ENCODE measurements at places on chromosomes 1 and 21.

- DNase-seq = no peak
These were observed 242.3 kb downstream of the SDCCAG8 start for GRCh38 chr1:243497939-243498681.

GRCh38 chr21:38869946-38870345, 64.2 kb downstream of the ETS2 start:
- DNase-seq = no peak

- DNase-seq = no peak
These were observed 252.6 kb downstream of the RHOU start for GRCh38 chr1:228987736-228988506.

DNA sequence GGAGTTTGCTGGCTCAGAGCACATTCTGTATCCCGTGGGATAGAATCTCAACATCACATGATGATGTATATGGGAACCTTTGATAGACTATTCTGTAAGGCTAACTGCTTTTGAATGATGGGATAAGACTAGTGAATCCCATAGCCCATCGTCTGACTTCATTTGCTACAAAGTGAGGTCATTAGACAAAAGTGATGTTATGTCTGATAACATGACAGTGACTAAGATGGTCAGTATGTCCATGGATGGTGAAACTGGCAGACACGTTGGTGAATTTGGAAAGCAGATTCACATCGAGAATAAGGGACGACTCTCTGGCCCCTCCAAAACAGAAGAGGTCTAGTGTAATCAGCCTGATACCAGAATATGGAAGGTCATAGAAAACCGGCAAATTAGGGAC, 108.4 kb downstream of the HHAT start:
- no peak for DNase-seq

GRCh38 chr1:217407534-217408001, 223.3 kb downstream of the GPATCH2 start:
- DNase-seq = no peak

GRCh38 chr1:109396871-109397580, 692 bp downstream of the SORT1 start:
- no peak for DNase-seq

DNA sequence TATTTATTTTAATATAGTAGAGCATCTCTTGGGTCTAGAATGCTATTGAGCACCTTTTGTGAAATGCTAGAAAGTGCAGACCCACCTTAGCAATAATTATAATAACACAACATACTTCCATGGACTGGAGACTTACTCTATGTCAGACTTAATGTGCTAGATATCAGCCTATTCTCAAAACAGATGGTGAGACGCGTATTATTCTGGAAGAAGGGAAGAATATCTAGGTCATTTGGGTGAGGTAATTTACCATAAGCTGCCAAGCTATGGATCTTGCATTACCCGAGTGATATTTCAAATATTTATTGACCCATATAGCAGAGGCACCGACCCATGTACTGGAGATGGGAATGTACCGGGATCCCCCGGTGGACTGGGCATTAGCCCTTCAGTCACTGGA, 20.6 kb upstream of the IFNLR1 start:
- no peak for DNase-seq

DNA sequence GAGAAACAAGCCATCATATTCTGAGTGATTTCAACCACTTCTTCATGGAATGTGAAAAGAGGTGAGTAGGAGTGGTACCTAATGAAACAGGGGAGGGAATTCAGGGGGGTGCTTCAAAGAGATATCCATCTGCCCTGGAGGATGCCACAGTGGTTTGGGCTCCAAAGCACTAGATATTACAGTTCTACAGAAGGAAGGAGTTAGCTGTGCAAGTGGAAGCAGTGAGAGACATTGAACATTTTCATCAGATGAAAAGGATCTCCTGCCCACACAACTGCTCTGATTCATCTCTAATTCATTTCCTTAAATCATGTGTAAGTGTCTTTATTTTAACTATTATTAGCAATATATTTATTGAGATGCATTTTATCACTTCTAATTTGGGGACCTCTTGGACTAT, 2.8 kb upstream of the RGS5 start:
- DNase-seq = no peak

DNA sequence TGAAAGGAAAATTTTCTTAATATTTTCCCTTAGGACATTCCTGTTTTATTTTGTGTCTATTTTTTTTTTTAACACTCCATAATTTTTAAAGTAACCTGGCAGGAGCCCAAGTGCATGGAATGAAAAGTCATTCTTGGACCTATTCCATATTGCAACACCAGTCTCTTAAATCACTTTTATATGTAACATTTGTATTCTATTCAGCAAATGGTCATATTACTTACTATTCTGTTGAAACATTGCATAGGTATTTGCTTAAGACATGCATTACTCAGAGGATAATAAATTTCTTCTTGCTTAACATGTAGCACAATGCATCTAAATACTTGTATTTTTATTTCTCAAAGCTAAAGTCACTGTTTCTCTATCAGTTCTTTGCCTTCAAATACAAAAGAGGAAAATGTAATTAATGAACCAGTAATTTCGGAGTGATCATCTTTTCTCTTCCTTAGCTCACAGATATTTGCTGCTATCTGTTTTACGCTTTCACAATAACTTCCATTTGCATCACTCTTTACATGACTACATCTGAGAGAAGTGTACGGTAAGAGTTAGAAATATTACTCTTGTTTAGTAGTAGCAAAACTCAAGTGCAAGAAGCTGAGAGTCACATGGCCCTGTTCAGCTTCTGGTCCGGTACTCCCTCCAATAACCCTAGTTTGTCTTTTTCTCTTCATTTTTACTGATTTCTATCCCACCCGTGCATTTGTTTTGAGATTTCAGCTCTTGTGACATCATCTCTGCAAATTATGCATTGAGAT, 394.8 kb downstream of the USP25 start:
- DNase-seq = no peak

DNA sequence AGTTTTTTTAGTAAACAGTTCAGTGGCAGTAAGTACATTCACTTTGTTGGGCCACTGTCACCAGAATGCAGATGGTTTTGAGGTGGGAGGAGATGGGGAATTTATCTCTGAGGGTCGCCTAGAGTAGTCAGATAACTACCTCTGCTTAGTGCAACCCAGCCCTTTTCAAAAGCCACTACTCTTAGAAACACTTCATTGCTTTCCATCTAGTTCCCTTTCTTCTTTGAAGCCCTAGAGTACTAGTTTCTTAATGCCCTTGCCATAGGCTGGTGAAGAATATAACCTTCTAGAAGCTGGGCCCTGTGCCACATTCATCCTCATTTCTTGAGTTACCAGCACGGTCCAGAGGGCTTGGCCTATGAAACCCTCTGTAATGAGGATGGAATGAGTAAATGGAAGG, 28.4 kb upstream of the ST3GAL3 start:
- no peak for DNase-seq

GRCh38 chr21:42239973-42240372, 21.0 kb downstream of the ABCG1 start:
- DNase-seq = no peak

DNA sequence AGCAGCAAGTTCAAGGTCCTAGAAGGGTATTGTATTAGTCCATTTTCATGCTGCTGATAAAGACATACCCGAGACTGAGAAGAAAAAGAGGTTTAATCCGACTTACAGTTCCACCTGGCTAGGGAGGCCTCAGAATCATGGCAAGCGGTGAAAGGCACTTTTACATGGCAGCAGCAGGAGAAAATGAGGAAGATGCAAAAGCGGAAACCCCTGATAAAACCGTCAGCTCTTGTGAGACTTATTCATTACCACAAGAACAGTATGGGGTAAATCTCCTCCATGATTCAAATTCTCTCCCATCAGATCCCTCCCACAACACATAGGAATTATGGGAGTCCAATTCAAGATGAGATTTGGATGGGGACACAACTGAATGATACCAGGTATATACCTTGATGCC, 409.5 kb downstream of the NTNG1 start:
- DNase-seq = no peak

- DNase-seq = no peak
These were observed 128.4 kb upstream of the ZC3H11B start for GRCh38 chr1:219741011-219741970.

DNA sequence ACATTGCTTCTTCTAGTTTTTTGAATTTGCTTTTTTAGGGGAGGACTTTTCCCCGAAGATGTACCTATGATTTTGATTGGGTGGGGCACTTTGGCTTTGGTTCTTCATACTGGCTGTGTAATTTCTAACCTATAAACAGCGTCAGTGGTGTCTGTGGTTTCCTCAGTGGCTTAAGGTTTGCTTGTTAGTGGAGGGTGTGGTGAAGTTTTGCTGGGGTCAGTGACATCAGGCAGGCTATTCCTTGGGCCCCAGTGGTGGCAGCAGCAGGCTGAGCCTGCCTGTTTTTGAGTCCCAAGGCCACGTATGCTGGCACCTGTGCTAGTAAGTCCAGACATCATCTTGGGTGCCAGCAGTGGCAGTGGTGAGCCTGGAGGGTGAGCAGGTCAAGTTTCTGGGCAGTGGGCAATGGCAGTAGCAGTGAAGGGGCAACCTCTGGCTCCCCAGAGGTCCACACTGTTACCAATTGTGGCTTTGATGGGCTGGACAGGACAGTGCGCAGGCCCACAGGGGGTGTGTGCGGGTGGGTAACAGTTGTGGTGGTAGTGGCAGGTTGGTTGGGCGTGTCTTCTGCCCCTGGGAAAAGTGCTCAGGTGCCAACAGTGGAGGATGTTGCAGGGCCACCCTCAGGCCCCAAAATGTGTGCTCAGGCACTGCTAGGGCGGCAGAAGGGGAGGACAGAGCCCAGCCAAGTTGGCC, 54.9 kb upstream of the B3GALT2 start:
- DNase-seq = no peak

DNA sequence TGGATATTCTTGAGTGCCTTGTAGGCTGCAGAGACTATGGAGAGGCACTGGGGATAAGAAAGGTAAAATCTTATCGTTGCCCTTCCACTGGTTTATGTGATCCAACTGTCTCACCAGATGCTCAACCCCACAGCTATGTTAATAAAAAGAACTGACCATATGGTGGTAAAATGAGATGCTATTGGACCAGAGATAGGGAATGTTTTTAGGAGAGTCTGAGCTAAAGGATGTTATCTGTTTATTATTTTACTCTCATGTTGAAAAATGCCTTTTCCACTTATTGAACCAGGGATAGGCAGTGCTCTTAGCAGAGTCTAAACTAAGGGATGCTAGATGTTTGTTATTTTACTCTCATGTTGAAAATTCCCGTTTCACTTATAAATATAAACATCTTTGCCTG, 172.8 kb upstream of the GREM2 start:
- no peak for DNase-seq

GRCh38 chr21:31429506-31429905, 85.4 kb upstream of the TIAM1 start:
- DNase-seq = no peak

GRCh38 chr1:67713057-67713846, 28.3 kb downstream of the GADD45A start:
- no peak for DNase-seq

DNA sequence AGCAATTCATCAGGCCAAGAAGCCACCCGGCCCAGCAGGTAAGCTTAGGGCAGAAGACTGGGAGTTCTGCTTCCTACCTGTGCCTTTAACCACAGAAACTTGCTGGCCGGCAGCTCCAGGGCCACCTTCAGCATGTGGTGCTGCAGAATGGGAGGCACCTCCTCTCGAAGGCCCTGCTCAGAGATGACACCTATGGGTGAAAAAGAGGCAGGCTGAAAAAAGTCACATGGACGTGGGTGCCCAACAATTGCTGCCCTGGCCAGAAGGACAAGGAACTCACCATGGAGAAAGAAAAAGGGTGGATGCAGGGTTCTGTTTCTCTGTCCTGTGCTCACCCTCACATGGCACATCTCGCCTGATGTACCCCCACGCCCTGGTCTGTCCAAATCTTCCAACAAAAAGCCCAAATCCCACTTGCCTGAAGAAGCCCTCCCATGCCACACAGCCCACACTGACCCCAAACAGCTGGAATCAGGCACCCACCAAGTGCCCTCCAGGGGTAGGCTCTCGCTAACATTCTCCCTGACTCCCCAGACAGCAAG, 33.0 kb downstream of the URB1 start:
- DNase-seq = no peak

DNA sequence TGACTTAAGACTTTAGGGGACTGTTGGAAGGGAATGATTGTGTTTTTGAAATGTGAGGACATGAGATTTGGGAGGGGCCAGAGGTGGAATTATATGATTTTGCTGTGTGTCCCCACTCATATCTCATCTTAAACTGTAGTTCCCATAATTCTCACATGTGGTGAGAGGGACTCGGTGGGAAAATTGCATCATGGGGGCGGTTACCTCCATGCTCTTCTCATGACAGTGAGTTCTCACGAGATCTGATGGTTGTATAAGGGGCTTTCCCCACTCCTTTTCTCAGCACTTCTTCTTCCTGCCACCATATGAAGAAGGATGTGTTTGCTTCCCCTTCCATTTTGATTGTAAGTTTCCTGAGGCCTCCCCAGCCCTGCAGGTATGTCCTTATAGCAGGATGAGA, 35.0 kb upstream of the SCAF4 start:
- DNase-seq = no peak

- no peak for DNase-seq
These were observed 19.4 kb downstream of the CLIC6 start for GRCh38 chr21:34688145-34688544.

DNA sequence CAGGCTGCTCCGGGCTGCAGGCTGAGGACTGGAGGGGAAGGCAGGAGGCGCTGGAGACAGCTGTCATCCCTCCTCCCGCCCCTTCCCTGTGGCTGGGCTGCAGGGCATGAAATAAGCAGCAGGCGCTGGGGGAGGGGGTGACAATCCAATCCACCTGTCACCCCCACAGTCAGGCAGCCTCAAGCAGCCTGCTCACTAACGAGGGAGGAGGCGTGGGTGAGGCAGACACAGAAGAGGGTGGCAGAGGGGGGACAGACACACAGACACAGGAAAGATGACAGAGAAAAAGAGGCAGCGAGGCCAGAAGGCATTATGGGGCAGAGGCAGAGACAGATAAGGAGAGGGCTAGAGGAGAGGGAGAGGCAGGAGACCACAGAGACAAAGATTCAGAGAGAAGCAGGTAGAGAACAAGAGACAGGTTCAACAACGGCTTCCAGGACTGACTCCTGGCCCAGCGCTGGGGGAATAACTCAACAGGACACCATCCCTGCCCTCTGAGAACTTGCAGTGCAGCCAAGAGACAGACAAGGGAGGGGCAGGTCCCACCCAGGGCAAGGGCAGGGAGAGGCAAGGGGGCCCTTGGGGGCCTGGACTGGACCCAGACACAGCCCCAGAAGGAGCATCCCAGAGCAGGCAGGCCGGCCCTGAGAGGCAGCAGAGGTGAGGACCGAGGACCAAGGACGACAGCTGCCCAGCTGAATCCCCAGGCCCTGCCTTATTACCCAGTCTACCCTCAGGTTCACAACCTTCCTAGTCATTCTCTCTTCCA, 11.2 kb downstream of the MEF2D start:
- DNase-seq = no peak

DNA sequence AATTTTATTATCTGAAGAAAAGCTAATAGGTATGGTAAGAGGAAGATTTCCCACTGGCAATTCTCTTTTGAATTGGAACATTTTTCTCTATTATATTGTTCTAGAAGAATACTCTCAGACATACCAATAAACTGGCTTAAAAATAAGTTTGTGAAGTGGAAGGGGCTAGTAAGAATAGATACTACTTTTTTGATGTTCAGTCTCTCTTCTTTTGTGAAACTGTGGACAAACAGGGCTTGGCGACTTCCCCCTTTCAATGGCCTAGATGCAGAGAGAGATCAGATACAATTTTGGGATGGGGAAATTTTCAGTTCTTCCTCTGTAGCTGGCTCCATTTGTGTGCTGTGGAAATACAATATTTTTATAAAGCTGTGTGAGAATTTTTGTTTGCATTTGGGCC, 2.5 kb downstream of the PBX1 start:
- DNase-seq = no peak
